C1 segment of cervical spinal cord (tissue), 14 donors: ENCODE measurements at places on chromosomes 13 and 19.

- DNase-seq: no peak
These were observed 36.0 kb downstream of the BICRA start for GRCh38 chr19:47644743-47645482.

GRCh38 chr13:107937848-107938247 lies 277.5 kb downstream of the LIG4 start:
- DNase-seq: no peak

- no peak for DNase-seq
These were observed 4.6 kb upstream of the ZNF45 start for GRCh38 chr19:43939557-43940260.

GRCh38 chr19:55115446-55116065 lies 1.9 kb downstream of the PPP1R12C start:
- no peak for DNase-seq

- DNase-seq: no peak
These were observed 455.3 kb upstream of the SLC10A2 start for GRCh38 chr13:103521532-103521931.

DNA sequence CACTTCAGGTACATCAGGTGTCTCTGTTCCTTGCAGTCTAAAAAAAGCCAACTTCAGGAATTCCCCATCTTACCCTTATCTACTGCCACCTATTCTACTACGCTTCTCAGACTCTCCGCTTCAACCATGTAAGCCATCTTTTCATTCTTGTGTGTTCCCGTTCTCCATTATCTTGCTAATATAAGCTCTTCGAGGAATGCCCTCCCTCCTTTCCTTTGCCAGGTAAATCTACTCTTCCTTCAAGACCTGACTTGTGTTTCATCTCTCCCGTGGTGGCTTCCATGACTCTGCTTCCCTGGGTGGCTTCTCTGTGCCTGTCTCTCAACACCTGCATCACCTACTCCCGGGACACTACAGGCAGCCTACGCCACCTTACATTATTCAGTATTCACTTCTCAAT lies 42.3 kb upstream of the MEDAG start:
- DNase-seq: no peak
